Esophagus squamous epithelium (tissue), 5 donors: ENCODE measurements at places on chromosomes 2 and 18.
A peak's percentile ranks its signal among the peaks of the same experiment; 100 is the strongest.

DNA sequence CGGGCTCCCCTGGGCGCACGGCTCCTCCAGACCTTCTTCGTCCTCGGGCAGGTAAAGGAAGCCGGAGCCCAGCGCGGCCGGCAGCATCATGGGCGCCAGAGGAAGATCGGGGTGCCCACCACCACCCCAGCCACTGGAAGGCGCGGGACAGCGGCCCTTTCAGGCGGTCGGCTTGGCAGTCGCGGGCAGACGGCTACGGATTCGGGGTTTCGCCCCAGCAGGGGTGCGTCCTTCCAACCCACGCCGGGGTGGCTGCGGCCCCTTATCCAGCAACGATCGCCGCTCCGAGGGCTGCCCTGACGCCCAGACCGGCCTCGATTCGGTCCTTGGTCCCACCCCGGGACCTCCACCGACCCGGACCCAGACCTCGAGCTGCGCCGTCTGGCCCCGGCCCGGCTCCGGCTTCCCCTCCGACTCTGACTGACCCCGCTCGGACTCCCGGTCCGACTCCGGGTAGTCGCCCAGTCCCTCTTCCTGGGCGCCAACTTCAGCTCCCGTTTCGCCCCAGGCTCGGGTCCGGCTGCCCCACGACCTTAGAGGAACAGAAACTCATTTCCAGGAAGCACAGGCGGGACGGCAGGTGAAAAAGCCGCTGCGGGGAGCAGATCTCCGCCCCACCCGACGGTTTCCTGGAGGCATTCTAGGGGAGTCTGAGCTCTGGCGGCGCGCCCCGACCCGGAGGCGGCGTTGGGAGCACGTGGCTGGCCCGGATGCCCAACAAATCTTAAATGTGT, 30.2 kb upstream of the SSB start:
- DNase-seq: no peak

DNA sequence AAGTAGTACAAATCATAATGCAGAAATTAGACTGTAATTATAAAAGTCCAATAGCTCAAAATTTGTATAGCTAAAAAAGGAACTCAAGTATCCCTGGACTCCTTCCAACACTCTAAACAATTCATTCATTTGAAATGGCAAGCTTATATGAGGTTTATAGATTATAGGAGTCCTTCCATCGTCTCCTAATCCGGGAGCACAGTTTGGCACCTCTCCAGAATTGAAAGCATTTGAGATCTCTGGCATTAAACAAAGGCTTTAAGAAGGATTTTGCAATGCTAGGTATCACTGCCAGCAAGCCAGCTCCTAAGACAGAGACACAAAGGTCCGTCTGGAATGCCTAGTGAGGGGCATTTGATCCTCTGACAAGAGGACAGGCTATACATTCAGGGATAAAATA, 90.9 kb downstream of the ACVR1 start:
- no peak for DNase-seq

DNA sequence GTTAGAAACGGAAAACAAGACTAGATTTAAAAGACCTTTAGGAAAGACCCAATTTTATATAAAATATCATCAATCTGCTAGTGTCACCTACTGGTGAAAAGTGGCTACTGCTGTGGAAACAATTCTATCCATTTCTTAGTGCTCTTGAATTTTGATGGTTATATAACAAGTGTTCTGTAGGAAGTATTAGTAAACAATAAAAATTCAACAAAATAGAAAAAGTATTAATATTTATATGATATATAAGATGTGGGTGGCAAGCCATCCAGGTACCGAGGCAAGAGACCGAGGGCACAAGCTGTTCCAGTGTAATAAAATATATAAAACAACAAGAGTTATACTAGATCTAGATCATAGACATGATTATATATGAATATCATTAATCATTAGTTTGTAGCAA, 6.2 kb upstream of the TMEM87B start:
- DNase-seq: no peak

DNA sequence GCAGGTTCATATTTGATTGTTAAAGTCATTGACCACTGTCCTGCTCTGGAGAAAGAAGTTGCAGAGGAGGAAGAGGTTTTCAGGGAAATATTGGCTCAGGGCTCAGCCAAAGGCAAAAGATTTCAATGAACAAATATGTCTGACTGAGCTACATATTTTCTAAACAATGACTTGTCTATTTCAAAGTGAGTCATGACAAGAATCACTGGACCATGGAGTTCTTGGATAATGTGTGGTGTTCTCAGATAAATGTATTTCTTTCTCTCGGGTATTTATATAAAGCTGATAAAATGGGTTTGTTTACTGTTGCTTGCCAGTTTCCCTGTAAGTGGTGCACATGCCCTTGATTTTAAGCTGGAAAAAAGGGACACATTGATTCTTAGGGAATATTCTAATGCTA, 34.3 kb upstream of the RMP24 start:
- DNase-seq: no peak

GRCh38 chr18:274313-274712, 6.5 kb upstream of the THOC1 start:
- no peak for DNase-seq

DNA sequence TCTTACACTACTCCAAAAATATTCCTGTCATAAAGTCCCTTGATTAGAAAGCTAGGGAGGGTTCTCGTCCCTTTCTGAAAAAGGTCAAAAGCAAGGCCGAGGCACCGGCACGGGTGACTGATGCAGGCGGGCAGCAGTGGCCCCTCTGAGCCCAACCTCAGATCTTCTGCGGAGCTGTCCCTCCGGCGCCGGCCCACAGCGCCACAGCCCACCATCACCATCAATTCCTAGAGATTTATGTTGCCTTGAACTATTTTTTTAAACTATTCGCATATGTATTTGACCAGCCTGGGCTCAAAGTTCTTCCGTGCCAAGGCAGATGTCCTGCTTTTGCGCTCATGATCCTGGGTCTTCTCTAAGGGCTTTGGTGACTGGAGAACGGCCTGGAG, 26.8 kb downstream of the PRELID3A start:
- DNase-seq: no peak

DNA sequence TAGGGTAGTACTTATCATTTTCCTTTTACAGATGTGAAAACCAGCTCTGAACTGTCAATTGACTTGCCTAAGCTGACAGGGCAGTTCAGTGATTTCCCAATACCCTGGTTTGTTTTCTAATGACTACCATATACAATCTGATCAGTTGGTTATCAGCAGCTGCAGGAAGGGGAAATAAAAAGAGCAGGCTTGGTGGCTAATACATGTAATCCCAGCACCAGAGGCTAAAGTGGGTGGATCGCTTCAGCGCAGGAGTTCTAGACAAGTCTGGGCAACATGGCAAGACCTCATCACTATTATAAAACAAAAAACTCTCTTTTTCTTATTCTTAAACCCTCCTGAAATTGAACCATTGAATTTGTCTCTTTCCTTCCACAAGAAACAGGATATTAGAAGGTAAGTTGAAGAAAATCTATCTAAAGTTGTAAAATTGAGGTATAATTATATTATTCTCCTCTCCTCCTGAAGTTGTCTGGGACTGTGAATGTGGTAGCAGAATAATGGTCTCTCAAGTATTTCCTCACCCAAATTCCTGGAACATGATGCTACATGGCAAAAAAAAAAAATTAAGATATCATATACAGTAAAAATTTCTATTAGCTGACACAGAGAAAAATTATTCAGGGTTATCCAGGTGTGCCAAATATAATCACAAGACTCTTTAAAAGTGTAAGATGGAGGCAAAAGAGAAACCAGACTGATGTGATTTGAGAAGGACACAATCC, 1441.6 kb downstream of the SUCLG1 start:
- no peak for DNase-seq

DNA sequence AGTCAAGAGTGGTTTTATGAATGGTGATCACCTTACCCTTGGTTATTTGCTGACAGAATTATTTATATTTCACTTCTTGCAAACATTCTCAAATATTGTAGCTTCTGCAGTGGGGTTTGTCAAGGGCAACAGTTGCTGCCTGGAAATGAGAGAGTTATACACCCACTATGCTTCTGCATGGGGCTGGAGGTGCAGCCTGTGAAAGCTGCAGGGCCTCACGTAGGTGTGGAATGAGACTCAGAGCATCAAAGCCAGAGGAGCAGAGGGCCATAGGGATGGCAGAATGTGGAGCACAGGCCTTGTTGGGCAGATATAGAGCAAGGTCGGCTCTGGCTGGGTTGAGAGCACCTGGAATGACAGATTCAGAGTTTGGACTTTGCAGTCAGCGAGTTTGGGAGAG, 128.2 kb downstream of the ARHGEF4 start:
- no peak for DNase-seq

- DNase-seq: peak; percentile 87
These were observed at the start of gene ZCCHC2 for GRCh38 chr18:62522504-62523254. TSS of gene ZCCHC2 (plus strand) at chr18:62523025. CDS start at chr18:62523425, 400 bp downstream.

DNA sequence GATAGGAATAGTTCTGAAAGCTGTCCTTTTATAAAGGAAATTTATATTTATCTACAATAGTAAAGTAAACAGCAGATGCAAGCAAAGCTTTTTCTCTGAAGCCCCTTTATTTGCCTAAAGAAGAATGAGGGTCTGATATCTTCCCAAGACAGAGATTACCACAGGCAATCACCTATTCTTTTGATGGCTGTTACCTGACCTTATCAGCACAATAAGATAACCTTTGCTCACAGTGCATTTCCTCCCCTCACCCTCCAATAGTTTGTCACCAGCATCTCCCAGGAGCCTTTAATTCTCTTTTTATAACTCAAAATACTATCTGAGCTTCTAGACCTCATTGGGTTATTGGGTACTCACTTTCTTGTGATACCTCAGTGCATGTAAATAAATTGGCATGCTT, 6.5 kb upstream of the CFAP221 start:
- no peak for DNase-seq

DNA sequence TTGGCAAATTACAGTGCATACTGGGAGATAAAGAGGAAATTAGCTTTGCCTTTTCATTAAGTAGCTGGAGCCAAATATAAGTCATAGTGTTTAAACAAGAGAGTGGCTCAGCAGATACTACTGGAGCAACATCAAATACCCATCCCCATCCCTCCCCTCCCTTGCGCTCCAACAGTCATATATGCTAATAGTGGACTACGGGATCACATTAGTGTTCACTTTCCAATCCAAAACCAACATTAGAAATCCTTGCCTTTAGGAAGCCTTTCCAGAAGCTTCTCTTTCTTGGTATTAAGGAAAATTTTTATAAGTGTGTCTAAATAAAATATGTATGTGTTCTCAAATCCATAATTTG, 1669.3 kb downstream of the SUCLG1 start:
- no peak for DNase-seq

DNA sequence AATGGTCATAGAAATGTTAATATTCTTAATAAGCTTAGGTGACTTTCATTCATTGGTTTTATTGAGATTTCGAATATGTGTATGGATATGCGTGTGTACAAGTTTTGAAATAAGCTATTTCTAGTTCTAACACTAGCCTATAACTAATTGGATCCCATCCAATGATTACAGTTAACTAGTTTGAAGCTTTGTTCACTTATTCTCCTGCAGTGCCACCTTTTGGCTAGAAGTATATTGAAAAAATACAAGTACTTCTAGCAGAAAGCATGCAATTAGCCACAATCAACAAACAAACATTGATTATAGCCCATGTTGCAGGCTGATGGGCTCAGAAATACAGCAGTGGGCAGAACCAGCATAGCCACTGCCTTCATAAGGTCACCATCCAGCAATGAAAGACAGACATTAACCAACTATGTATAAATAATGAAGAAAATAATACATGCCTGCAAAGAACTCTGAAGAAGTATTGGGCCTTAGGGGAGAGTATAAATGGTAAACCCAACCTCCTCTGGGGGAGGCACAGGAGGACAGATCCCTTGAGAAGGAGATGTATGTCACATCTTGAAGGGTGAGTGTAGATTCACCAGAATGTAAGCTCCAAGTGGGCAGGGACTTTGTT, 5.1 kb upstream of the PIEZO2 start:
- no peak for DNase-seq

DNA sequence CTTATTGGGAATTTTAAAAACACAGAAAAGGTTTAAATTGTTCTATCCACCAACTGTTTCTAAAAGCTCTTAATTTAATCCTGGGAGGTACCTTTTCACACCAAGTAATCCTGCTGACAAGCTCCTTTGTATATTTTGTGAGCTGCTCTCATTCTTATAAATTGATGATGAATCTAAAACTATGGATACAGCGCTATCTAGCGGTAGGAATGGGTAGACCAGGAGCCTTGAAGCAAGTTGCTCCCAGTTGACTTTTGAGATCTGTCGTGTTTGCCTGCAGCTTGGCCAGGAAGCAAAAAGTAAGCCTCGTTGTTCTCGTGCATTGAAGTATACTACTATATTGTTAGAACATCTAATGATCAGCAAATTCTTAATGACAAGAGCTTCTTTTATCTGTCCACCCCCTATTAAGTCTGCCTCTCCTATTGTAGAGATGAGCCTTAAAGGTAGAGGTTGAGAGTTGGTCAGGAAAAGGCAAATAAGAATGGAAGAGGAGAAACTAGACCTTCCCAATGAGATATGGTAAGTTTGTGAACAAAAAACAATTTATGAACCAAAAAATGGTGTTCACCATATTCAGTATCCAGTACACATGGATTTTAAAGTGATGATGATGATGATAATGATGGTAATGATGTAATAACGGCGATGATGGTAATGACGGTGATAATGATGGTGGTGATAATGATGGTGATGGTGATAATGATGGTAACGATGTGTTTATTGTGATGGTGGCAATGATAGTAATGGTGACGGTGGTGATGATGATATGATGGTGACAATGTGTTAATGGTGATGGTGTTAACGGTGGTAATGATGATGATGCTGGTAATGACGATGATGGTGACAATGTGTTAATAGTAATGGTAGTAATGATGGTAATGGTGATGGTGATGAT, 212.1 kb upstream of the NCKAP5 start:
- DNase-seq: no peak

- DNase-seq: no peak
These were observed 210.6 kb downstream of the BABAM2 start for GRCh38 chr2:28101123-28101522.

DNA sequence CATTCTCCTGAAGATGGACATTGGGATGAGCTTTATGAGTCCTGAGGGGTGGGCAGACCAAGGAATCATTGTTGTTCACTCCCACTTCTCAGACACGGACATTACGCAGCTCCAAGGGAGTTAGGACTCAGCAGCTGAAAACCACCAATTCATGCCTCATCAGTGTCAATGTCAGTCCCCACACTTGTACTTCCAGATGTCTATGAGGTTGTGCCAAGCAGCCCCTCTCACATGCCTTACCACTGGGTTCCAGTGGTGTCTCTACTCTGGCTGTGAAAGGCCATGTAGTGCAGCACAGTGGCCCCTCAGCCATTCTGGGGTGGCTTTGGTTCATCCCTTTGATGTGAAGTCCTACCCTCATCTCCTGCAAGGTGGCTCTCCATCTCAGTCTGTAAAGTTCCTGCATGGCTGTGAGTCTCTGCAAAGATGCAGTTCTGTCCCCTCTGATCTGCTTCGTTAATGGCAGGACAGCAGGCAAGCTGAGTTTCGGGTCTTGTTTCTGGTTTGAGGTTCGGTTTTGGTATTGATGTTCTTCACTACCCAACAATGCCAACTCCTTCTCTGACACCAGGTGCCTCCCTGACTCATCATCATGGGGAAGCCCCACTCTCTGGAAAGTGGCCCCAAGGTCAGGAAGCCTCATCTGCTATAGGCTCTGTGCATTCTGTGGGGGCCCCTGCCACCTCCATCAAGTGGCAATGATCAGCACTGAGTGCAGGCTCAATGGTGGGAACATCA, 14.0 kb upstream of the COL6A3 start:
- DNase-seq: no peak

- no peak for DNase-seq
These were observed 205.9 kb upstream of the SLC39A10 start for GRCh38 chr2:195451160-195451559.
